ENCODE measurements at places on chromosomes 2 and 18.

GRCh38 chr18:5604778-5605177, 61.0 kb upstream of the EPB41L3 start:
- H3K27me3 ChIP-seq = no peaks in the 10 kb centered on the region
- H3K4me1 ChIP-seq = no peaks in the 10 kb centered on the region
- no peak for DNase-seq
- no peak overlapping the region for H3K4me3 ChIP-seq
- H3K27ac ChIP-seq = no peak overlapping the region

DNA sequence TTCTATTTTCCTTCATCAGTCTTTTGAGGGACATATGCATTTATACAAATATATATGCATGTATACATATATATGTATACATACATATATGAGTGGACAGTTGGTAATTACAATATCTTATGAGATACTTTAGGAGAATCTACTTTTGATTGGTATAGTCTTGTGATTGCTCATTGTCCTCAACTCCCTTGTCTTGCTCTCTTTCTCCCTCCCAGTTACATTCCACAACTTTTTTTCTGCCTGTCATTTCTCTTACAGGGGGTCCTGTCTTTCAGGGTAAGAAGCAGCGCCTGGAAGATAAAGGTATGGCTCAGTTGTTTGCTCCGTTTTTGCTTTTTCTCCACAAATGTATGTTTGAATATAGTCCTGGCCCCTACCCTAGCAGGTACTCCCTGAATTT, 19.9 kb downstream of the EFEMP1 start:
- no peak for DNase-seq
- no peak overlapping the region for H3K27ac ChIP-seq
- peaks cover 8% of the 10 kb centered on the region for H3K4me1 ChIP-seq

DNA sequence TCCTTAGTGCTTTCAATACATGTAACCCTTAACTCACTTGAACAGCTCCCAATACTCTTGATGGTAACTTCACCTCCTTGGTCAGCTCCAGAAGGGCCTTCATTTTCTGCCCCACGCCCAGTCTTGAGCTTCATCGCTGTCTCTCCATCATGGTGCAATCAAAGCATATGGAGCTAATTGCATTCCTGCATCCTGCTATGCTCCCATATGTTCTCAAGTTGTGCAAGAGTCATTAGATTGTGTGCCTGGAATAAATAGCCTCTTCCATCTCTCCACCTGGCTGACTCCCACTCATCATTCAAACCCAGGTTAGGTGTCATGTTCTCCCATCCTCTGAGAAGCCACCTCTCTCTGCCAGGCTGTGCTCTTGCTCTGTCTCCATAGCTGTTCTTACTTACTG, 364.5 kb upstream of the RGPD4 start:
- H3K27me3 ChIP-seq = no peaks in the 10 kb centered on the region
- H3K4me3 ChIP-seq = no peak overlapping the region
- DNase-seq = no peak
- H3K4me1 ChIP-seq = no peaks in the 10 kb centered on the region

DNA sequence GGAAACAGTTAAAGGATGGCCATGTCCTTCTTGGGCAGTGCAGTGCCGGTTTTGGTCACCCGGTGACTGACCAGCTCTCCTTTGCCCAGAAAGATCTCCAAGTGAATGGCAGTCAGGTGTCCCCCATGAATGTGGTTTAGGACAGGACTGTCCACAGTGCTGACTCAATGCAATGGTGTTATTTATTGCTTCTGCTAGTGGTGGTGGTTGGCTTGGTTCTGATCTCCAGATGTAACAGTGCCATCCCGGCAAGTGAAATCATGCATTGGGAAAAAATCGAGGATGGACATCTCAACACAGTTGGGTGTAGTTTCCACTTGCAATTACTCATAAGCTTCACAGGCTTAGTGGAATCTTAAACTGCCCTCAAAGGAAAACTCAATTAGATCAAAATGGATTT, 81.9 kb downstream of the TGOLN2 start:
- H3K4me3 ChIP-seq = no peak overlapping the region
- no peaks in the 10 kb centered on the region for H3K27me3 ChIP-seq
- H3K4me1 ChIP-seq = peaks cover 12% of the 10 kb centered on the region
- no peak overlapping the region for H3K27ac ChIP-seq

DNA sequence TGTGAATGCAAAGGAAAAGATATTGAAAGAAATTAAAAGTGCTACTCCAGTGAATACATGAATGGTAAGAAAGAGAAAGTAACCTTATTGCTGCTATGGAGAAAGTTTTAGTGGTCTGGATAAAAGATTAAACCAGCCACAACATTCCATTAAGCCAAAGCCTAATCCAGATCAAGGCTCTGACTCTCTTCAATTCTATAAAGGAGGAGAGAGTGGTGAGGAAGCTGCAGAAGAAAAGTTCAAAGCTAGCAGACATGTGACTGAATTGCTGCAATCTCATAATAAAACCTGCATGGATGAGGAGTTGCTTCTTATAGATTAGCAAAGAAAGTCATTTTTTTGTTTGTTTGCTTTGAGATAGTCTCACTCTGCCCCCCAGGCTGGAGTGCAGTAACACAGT, 130.2 kb downstream of the DNAH6 start:
- H3K4me3 ChIP-seq = no peak overlapping the region
- no peaks in the 10 kb centered on the region for H3K4me1 ChIP-seq
- no peaks in the 10 kb centered on the region for H3K36me3 ChIP-seq
- H3K27me3 ChIP-seq = no peaks in the 10 kb centered on the region
- no peak overlapping the region for H3K27ac ChIP-seq
- DNase-seq = no peak

DNA sequence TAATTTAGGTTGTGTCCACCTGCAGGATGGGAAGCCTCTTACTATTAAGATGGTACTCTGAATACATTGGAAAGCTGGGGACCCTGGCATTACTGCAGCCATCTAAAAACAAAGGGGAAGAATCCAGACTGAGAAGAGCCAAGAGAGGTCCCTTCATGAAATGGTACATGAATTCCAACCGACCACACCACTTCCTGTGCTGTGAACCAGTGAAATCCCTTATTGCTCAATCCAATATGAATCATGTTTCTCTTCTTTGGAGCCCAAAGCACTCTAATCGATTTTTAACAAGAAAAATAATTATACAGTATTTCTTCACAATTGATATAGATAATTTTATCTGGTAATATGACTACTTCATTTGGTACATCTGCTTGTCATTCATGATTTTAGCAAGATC, 479.7 kb upstream of the RAB6C start:
- no peaks in the 10 kb centered on the region for H3K4me1 ChIP-seq
- H3K27me3 ChIP-seq = no peaks in the 10 kb centered on the region
- H3K36me3 ChIP-seq = no peaks in the 10 kb centered on the region
- H3K4me3 ChIP-seq = no peak overlapping the region
- no peak for DNase-seq

GRCh38 chr2:174670446-174670845, 72.8 kb upstream of the WIPF1 start:
- no peaks in the 10 kb centered on the region for H3K36me3 ChIP-seq
- H3K27me3 ChIP-seq = no peaks in the 10 kb centered on the region
- H3K4me3 ChIP-seq = no peak overlapping the region
- no peak for DNase-seq
- no peak overlapping the region for H3K27ac ChIP-seq
- H3K4me1 ChIP-seq = no peaks in the 10 kb centered on the region

- no peak overlapping the region for H3K4me3 ChIP-seq
- H3K4me1 ChIP-seq = no peaks in the 10 kb centered on the region
- no peaks in the 10 kb centered on the region for H3K27me3 ChIP-seq
- no peak overlapping the region for H3K27ac ChIP-seq
- no peaks in the 10 kb centered on the region for H3K36me3 ChIP-seq
Measured at GRCh38 chr2:234257859-234258561, 207.5 kb downstream of the SPP2 start.

GRCh38 chr18:45324495-45325113, 290.7 kb upstream of the SLC14A2 start:
- no peaks in the 10 kb centered on the region for H3K27me3 ChIP-seq
- H3K27ac ChIP-seq = no peak overlapping the region
- no peaks in the 10 kb centered on the region for H3K36me3 ChIP-seq
- DNase-seq = no peak
- H3K4me3 ChIP-seq = no peak overlapping the region

DNA sequence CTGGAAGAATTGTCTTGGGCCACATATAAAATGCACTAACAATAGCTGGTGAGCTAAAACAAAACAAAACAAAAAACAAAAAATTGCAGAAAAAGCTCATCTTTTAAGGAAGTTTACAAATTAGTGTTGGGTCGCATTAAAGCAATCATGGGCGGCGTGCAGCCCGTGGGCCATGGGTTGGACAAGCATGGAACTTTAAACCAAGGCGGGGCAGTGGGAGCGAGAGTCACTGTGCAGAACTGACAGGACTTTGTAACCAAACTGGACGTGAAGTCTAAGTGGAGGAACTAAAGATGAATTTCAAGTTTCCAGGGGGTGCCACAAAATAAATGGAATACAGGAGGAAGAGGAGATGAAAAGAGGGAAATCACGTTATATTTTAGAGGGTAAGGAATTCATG, 80.7 kb downstream of the PSMG2 start:
- no peaks in the 10 kb centered on the region for H3K4me1 ChIP-seq
- H3K27ac ChIP-seq = no peak overlapping the region
- H3K27me3 ChIP-seq = no peaks in the 10 kb centered on the region
- DNase-seq = no peak
- H3K4me3 ChIP-seq = no peak overlapping the region

Data from pancreas (tissue), 10 donors.